ENCODE measurements at places on chromosomes 7 and 10. TPM values are rescaled to one million over a fixed set of nuclear protein-coding genes. Genes with fewer than 3 reads are reported as not detected.

DNA sequence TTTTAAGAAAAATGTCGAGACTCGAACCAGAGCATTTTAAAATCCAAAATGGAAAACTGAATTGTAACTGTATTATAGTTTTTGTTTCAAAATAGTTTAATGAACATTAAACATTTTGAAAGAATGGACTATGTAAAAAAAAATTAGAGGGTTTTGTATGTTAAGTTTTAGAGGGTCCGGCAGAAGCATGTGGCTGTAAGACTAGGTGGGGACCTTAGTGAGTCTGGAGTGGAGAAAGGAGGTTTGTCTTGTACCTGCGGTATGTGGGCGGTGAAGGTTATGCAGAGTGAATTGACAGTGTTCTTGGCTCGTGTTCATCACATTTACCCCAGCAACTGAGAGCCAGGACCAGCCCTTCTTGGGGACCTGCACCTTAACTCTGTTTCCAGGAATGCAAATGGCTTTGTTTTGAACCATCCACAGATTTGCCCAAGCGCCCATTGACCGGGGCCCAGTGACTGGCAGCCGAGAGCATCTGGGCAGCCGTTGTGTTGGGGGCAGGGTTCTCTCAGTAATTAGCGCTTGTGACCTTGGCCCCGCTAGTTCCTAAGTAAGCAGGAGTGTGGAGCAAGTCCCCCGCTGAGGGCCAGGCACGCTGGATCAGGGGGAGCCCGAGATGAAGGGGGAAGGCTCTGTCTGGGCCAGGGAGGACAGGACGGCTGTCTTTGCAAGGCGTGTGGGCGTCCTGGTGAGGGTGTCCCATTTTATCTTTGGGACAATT is 1.4 kb upstream of the KLF6 start:
- DNase-seq, result no peak

GRCh38 chr10:69645296-69646184 is 15.5 kb downstream of the FAM241B start:
- no peak for DNase-seq

- DNase-seq, result no peak
Observed at GRCh38 chr7:123750389-123751230, 1.8 kb upstream of the WASL start.

DNA sequence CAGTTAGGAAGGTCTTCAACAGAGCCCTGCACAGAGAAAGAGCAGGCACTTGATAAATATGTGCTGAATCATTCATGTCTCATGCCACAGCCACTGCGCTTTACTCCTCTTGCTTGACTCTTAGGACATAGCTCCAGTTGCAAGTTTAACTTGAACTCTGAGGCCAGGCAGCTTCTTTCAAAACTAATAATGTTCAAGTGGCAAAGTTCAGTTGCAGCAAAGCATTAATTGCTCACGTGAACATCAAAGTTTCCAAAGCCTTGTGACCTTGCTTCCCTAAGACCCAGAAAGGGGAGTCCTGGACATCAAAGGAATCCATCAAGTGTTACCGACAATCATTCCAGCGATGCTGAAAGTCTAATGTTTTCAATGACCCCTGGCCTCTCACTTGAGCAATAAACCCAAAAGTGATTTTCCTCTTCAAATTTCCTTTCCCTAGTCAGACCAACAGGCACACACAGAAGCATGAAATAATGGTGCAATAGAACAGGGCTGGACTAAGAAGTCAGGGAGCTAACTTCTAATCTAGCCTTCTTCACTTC is 21.8 kb upstream of the TECTB start:
- DNase-seq, result no peak

- no peak for DNase-seq
Observed at GRCh38 chr10:77710759-77711682, 73.4 kb upstream of the KCNMA1 start.

DNA sequence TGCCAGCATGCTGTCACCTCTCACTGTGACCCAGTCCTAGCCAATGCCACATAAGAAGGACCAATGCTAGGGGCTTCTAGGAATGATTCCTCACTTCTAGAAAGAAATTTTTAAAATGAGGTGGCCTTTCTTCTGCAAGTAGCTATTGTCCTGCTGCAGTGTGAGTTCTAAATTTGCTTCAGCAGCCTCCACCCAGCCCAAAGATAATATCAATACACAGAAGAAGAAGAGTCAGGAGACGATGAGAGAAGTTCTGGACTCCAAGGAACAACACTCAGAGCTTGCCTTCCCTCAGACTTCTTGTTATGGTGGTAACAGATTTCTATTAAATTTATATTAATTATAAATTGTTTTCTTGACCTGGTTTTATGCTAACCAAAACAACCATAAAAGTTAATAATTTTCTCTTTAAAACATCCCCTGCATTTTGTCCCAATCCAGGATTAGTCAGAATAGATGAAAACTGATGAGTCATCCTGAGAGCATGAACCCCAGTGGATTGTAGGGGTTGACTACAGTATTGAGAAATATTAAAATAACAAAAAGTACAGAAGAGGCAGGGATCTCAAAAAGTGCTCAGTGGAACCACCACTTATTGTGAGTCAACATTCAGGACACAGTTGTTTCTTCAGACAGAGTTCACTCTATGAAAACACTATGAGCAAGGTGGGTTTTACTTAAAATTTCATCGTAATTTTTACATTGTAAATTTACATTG is 29.6 kb upstream of the AKR1C2 start:
- no peak for DNase-seq

DNA sequence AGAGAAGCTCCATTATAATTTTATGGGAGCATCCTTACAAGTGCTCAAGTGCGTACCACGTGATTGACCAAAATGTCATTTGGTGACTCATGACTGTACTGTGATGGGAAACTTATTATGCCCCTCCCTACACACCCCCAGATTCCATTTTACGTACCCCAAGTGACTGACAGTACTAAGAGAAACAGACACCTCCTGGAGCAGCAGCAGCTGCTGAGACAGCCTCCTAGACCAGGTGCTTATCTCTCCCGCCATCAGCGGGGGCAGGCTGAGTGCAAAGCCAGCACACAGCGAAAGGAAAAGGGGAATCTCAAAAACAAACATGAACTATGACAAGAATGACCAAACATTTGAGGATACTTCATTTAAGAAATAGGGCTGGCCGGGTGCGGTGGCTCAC is 4.2 kb upstream of the ADAM12 start:
- DNase-seq, result no peak

GRCh38 chr7:100946111-100946510 is 3.2 kb upstream of the MUC3A start:
- DNase-seq, result no peak

GRCh38 chr10:131043039-131043691 is 268.4 kb downstream of the TCERG1L start:
- no peak for DNase-seq

DNA sequence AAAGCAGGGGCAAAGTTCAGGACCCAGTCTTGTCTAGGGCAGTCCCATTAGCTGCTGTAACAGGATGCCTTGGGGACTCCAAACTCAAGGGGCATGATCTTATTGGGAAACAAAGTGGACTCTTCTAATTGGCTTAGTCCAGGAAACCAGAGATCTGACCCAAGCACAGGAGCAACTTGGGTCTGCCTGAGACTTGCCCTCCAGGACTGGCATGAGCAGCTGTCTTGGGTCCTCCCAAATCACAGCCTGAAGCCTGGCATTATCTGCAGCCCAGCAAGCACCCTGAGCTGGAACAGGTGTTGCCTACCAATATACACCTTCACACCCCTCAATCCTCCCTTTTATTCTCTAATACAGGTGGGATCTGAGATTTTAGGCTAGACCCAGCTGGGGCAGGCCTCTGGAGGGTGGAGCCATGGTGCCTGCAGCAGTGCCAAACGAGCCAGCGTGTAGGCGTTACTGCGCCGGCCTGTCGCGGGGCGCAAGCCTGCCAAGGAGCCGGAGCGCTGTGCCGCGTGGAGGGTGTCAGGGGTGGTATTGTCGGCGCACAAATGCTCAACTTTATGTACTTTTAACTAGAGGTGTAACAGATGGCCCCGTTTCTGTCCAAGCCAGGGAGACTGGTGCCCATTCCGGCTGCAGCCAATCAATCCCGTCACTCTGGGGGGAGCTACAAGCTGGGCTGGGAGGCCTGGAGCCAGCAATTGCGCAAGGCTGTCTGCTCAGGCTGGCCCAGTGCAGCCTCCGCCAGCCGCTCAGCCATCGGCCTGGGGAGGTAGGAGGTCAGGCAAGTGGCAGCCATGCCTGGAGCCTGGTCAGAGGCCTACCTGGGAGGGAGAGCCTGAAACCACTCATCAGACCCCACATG is 12.8 kb upstream of the LBX1 start:
- no peak for DNase-seq

DNA sequence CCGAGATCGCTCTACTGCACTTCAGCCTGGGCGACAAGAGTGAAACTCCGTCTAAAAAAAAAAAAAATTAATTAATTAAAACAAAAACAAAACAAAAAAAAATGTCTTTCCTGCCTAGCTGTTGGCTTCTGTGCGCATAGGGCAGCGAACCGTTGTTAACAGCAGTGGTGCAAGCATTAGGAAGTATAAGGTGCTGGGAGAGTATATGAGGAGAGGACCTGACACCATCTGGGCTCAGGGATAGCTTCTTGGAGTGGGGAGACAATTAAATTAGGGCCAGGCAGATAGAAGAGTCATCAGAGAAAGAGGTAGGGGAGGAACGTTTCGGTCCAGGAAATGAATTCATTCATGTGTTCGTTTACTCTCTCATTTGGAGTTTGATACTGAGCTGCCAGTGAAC is 46.2 kb upstream of the EZH2 start:
- no peak for DNase-seq

DNA sequence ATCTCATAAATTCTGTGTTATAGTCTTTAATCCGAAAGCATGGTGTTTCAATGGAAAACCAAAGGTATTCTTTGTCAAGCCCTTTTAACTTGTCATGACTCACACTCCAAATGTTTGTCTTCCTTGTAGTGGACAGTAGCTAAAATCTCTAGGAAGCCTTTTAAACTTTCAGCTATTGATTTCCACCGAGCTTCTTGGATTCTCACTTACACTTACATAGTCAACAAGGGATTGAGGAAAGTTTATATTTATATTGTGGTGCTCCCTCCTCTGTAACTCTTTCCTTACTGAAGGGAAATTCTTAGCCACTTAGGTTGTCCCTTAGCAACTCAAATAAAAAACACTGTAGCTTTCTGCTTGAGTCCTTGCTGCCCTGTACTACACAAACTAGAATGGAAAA is 31.2 kb upstream of the GPR37 start:
- no peak for DNase-seq

- DNase-seq, result no peak
Observed at GRCh38 chr10:71683301-71683700, 36.3 kb downstream of the C10orf105 start.

GRCh38 chr10:69426376-69426727 is 9.6 kb upstream of the TACR2 start:
- DNase-seq, result no peak

DNA sequence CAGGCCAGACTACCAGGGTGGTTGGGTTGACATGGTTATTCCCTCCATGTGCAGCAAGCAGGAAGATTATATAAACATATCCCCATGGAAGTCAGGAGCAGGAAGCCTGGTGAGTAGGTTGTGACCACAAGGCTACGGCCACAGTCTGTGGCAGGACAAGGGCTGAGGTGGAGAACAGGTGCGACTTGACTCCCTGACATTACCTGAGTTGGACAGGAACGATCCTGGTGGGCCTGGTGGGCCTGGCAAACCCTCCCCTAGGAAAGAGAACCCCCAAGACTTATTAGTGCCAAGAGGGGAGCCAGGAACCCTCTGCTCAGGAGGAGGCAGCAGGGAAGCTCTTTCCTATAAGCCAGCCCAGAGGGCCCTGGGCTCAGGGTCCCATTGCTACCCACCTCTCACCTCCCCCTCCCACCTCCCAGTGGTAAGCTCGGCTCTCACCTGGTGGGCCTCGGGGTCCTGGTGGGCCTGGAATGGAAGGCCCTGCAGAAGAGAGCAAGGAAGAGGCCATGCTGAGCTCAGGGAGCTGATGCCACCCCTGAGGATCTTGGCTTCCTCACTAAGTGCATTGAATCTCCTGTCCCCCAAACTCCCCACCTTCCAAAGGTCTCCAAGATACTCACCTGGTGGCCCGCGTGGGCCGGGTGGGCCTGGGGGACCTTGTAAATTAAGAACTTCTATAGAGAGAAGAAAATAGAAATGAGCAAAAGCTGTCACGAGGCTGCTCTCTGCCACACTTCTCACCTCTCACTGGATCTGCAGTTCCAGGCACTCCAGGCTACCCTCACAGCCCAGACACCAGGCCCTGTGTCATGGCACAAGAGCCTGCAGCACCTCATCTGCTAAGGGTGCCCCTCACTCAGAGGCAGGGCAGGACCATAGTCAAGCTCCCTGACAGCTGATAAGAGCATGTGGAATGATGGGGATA is 44.6 kb downstream of the COL17A1 start:
- DNase-seq, result no peak

DNA sequence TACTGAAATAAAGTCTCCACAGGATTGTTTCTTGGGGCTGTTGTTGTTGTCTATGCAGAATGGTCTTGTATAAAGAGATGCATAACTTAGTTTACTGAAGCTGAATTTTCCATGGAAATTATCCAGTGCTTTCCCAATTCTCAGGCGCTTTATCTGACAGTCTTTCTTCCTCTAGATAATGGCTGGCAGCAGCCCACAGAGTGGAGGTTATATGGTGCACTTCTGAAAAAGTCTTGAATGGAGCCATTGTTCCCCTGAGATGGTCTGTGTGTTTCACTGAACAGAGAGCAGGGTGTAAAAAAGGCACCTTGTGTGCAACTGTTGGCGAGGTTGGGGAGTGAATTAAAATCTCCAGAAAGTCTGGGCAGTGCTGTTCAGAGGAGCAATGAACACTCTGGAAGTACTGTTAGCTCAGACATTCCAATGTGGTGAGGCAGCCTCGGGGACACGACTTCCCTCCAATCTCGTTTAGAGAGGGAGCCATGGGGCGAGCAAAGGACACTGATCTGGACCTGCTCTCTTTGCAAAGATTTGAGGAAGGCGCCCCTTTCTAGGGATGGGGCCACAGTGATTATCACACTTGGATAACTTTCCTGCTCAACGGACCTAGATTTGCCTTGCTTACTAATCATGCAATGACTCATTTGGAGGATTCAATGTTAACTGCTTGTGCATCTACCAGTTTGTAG is 2.0 kb upstream of the PLCE1 start:
- no peak for DNase-seq

DNA sequence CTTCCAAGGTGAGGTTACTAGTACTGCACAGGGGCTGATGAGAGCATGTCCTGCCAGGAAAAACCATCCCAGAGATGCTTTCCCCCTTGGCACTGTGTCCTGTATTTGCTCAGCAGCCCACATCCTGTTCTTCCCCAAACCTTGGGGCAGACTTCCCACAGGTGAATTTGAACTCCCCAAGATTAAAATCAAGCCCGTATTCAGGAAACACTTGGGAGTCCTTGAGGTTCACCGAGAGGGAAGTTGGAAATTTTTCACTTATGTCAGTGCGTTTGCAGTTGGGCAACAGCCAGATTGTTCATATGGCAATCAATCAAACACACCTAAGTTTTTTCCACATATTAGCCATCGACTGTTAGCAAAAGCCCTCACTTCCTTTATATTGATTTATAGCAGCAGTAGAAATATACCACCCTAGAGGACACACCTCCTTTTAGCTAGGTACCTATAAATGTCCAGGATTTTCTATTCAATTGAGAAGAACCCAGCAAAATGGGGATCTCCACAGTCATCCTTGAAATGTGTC is at the start of gene DMBT1:
Gene DMBT1, plus strand, starts transcription at position 476 of the 526 bp plus-strand sequence. Its CDS starts 17 bp downstream, at position 493.
- no peak for DNase-seq

Gene NAT16
- not detected for total RNA-seq

Gene H2BK1
- not detected for total RNA-seq

Gene OPALIN
- total RNA-seq, result not detected

Gene ACSM6
- total RNA-seq, result not detected

Gene STAG3
- total RNA-seq, result 0.95 TPM

Gene SLC26A5
- total RNA-seq, result not detected

Gene TMEM26
- not detected for total RNA-seq

Gene AGR2
- 4.8 TPM for total RNA-seq
